ENCODE measurements at places on chromosomes 11 and 22. TPM values are rescaled to one million over a fixed set of nuclear protein-coding genes. Genes with fewer than 3 reads are reported as not detected.

MRGPRX3 gene
- not detected for polyA plus RNA-seq

PRAME gene
- not detected for polyA plus RNA-seq

LRRC74B gene
- polyA plus RNA-seq, result not detected

TEX12 gene
- polyA plus RNA-seq, result 0.36 TPM

OR52H1 gene
- not detected for polyA plus RNA-seq

VSIG10L2 gene
- polyA plus RNA-seq, result 0.08 TPM

Data from neural cell (in vitro differentiated cells).